ENCODE measurements at places on chromosomes 12 and 14.

GRCh38 chr12:46663318-46663717 lies 162.5 kb downstream of the SLC38A4 start:
- H3K4me1 ChIP-seq: peaks cover 23% of the 10 kb centered on the region
- H3K27me3 ChIP-seq: no peaks in the 10 kb centered on the region
- H3K27ac ChIP-seq: no peak overlapping the region
- H3K36me3 ChIP-seq: no peaks in the 10 kb centered on the region
- no peak for DNase-seq

DNA sequence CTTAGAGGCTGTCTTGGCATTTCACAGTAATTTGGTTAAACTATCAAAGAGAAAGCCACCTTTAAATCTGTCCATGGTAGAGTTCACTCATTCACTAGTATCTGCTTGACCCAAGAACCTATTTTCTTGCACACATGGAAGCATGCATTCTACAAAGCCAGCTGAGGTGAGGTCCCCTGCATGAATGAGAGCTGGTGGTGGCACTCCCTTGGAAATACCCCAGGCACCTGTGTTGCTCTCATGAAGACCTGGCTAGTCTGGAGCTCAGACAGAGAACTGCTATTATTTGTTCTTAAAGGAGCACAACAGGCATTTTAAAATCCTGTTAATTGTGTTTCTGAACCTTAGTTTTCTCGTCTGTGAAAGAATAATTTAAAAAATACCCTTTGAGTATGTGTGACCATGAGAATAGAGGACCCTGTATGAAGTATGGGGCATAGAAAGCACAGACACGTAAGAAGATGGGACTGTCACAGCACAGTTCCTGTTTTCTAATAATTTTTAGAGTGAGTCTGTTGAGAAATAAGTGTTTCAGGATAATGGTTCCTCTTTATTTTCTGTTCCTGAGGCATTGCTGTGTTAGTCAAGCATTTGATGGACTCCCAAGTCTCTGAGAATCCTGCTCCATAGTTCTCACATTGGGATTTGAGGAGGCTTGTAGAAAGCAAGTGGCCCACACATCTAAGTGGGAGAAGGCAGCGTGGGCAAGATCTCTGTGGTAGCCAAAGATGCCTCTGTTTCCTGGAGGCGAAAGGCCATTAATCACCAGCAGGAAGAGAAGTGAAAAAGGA lies 10.9 kb downstream of the RGS6 start:
- H3K27me3 ChIP-seq: no peaks in the 10 kb centered on the region
- no peak overlapping the region for H3K27ac ChIP-seq
- H3K4me1 ChIP-seq: no peaks in the 10 kb centered on the region
- no peak overlapping the region for H3K4me3 ChIP-seq
- DNase-seq: no peak
- no peaks in the 10 kb centered on the region for H3K36me3 ChIP-seq

DNA sequence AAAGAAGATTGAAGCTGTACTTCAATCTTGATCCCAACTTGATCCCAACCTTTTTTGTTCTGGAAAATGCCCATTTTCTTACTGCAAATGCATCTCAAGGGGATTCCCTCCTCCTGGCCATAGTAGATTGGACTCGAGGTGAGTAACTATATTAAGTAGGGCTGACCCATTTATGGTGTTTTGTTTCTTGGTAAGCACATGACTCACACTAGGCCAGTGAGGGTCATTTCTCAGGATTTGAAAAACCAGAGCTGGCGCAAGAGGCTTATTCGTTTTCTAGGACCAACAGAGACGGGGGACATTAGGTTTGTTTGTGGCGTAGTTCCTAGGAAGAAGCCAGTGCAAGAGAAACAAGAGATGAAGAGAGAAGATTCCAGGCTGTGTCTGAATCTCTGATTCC lies 51.4 kb downstream of the MRPL42 start:
- H3K27ac ChIP-seq: no peak overlapping the region
- H3K27me3 ChIP-seq: no peaks in the 10 kb centered on the region
- H3K36me3 ChIP-seq: no peaks in the 10 kb centered on the region
- H3K4me1 ChIP-seq: no peaks in the 10 kb centered on the region

GRCh38 chr12:97426492-97427116 lies 36.0 kb upstream of the RMST start:
- no peaks in the 10 kb centered on the region for H3K27me3 ChIP-seq
- no peak overlapping the region for H3K27ac ChIP-seq
- no peaks in the 10 kb centered on the region for H3K36me3 ChIP-seq

GRCh38 chr14:35470755-35471154 lies 63.2 kb upstream of the INSM2 start:
- no peaks in the 10 kb centered on the region for H3K27me3 ChIP-seq
- no peaks in the 10 kb centered on the region for H3K36me3 ChIP-seq
- no peak for DNase-seq
- H3K4me3 ChIP-seq: no peak overlapping the region
- H3K4me1 ChIP-seq: no peaks in the 10 kb centered on the region

DNA sequence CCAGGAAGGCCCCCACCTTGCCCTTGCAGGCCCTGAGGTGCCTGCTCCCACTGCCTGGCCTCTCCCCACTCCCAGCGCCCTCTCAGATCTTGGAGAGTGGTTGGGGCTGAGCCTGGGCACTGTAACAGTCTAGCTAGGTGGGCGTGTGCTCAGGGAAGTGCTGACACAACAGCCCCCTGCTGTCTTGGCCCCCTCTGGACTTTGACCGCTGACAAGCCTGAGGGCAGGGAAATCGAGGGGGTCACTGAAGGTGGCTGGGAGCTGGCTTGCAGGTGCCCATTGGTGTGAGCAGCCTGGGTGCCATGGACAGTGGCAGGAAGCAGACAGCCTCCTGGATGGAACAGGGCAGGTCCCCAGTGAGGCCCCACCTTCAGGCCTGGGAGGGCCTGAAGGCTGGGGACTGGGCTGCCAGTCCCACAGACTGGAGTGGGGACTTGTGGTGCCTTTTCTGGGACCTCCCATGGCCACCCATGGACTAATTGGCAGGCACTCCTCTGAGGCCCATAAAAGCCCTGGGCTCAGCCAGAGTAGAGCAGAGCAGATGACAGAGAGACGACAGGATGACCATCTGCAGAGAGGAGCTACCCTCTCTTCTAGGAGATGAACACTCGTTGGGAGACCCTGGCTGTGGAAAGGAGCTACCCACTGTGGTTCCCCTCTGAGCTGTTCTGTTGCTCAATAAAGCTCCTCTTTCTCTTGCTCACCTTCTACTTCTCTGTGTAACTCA lies 158.6 kb upstream of the SLC38A2 start:
- no peak overlapping the region for H3K27ac ChIP-seq
- H3K4me1 ChIP-seq: no peaks in the 10 kb centered on the region
- no peak overlapping the region for H3K4me3 ChIP-seq
- no peak for DNase-seq

DNA sequence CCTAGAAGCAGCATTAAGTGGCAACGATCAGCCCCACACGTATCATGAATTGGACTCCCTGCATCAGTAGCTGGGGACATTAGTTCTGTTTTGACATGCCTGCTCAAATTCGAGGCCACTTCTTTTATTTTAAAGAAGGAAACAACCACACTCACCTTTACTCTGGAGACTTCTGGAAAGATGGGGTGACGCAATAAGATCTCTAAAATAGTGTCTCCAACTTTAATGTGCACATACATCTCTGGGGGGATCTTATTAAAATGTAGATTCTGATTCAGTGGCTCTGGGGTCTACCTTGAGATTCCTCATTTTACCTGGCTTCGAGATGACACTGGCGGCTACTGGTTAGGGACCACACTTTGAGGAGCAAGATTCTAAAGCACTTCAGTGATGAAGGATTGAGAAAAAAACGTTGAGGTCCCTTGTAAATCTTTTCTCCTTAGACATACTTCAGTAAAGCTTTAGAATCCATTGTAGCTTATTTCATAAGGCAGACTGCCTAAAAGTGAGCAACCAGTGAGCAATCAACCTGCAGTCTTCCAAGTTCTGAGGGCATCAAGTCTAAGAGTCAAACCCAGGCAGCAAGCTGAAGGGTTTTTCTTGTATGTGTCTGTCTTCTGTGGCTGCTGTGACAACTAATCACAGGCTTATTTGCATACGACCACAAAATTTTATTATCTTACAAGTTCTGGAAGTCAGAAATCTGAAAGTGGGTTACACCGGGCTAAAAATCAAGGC lies 718.6 kb upstream of the TBX3 start:
- no peak for DNase-seq
- H3K4me3 ChIP-seq: no peak overlapping the region
- H3K36me3 ChIP-seq: no peaks in the 10 kb centered on the region
- H3K4me1 ChIP-seq: peaks cover 4% of the 10 kb centered on the region
- H3K27me3 ChIP-seq: no peaks in the 10 kb centered on the region
- H3K27ac ChIP-seq: no peak overlapping the region

DNA sequence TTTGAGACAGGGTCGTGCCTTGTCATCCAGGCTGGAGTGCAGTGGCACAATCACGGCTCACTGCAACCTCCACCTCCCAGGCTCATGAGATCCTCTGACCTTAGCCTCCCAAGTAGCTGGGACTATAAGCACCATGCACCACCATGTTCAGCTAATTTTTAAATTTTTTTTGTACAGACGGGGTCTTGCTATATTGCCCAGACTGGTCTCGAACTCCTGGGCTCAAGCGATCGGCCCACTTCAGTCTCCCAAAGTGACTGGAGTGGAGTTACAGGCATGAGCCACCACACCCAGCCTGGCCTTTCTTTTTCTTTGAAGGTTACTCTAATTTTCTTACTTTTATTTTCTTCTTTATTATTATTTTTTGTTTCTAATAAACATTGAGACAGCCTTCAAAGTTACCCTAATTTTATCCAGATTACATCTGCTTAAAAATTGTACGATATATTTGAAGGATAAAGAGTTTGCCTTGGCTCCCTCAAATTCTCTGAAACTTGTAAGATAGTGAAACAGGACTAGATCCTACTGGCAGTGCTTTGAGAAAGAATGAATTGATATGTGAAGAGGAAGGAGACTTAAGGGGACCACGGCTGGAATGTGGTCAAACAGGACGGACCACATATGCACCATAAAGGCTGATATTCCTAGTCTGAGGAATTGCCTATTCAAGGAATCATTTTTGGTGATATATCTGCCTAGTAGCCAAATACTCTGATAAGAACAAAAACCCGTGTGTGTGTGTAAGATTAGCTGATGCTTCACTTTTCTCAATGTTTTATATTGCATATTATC lies 14.1 kb upstream of the SINHCAF start:
- no peak overlapping the region for H3K4me3 ChIP-seq
- H3K27me3 ChIP-seq: no peaks in the 10 kb centered on the region

GRCh38 chr12:27960821-27961220 lies 11.7 kb downstream of the PTHLH start:
- H3K27me3 ChIP-seq: no peaks in the 10 kb centered on the region
- H3K4me1 ChIP-seq: no peaks in the 10 kb centered on the region
- no peak overlapping the region for H3K27ac ChIP-seq
- no peak for DNase-seq
- H3K36me3 ChIP-seq: peaks cover 4% of the 10 kb centered on the region
- no peak overlapping the region for H3K4me3 ChIP-seq

DNA sequence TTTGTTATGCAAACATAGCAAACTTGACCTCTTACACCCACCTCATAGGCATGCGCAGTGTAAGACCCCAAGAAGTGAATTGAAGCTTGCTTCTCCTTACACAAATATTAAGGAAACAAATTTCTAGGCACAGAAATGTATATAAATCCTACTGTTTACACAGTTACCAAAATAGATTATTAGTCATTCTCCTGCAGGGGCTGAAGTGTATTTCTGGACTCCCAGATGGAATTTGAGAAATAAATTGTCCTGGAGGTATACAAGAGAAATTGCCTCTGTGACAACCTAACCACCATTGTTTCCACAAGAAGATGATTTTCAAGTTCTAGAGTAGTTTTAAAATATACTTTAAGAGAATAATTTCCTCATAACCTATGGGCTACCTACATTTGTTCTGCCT lies 656.0 kb upstream of the MDGA2 start:
- no peaks in the 10 kb centered on the region for H3K4me1 ChIP-seq
- no peaks in the 10 kb centered on the region for H3K27me3 ChIP-seq
- no peak overlapping the region for H3K27ac ChIP-seq
- no peak for DNase-seq

DNA sequence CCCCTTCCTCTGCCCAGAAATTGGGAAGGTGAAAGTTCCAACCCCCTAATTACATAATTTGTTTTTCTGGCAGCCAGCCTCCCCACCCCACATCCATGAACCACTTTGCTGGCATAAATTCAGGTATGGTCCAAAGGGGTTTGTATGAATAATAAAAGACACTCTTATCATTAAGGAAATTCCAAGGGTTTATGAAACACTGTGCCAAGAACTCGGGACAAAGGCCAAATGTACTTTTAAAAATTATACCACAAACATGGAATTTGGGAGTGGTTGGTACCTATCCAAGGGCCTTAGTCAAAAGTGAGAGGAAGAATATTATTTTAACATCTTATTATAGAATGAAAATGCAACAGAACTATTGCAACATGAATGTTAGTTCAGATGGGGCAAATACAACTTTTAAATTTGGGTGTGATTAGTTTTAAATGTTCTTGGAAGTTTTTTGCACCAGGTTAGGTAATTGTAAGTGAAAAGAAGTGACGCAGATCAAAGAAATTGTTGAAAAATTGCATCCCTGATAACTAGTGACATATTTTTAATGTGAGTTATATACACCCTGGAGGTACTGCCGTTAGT lies 217.8 kb downstream of the TMEM117 start:
- H3K4me1 ChIP-seq: no peaks in the 10 kb centered on the region
- H3K36me3 ChIP-seq: no peaks in the 10 kb centered on the region
- H3K4me3 ChIP-seq: no peak overlapping the region
- no peak overlapping the region for H3K27ac ChIP-seq
- DNase-seq: no peak

DNA sequence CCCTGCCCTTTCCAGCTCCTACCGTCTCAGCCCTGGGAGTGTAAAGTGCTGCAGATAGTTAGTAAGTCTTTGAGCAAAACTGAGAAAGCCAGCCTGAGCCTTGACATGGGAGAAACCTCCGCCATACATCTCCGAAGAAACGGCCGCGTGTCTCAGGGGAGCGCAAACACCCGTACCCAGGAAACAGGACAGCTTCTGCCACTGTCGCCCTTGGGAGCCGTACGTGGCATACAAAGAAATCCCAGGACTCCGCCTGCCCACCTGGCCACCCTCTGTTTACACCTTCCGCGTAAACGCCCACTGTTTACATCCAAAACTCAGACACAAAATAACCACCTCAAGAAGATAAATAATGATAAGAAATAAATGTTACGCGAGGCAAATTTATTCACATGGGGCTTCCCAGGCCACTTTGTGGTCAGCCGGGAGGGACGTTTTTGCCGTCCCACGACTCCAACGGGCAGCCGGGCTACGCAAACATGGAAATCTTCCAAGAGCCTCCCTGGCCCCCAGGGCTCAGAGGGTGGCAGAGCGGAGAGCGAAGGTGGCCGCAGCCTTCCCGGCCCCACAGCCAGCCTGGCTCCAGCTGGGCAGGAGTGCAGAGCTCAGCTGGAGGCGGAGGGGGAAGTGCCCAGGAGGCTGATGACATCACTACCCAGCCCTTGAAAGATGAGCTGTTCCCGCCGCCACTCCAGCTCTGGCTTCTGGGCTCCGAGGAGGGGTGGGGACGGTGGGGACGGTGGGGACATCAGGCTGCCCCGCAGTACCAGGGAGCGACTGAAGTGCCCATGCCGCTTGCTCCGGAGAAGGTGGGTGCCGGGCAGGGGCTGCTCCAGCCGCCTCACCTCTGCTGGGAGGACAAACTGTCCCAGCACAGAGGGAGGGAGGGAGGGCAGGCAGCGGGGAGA lies at the start of gene BDKRB2:
Gene BDKRB2, plus strand, starts transcription at position 689 of the 908 bp plus-strand sequence. CDS start 32,269 bp downstream, outside the sequence.
- H3K27ac ChIP-seq: peak within 1 kb of the TSS; percentile 0
- no peaks in the 10 kb centered on the region for H3K4me1 ChIP-seq
- peak within 1 kb of the TSS; percentile 44 for H3K4me3 ChIP-seq
- H3K27me3 ChIP-seq: peaks cover 5% of the 10 kb centered on the region

Measured in ascending aorta (tissue), 2 donors.